ENCODE measurements at places on chromosomes 2 and 18.

GRCh38 chr2:49754381-49754780 is 600.1 kb upstream of the FSHR start:
- DNase-seq: no peak

- no peak for DNase-seq
Measured at GRCh38 chr2:100470898-100471514, 724 bp downstream of the NMS start.

DNA sequence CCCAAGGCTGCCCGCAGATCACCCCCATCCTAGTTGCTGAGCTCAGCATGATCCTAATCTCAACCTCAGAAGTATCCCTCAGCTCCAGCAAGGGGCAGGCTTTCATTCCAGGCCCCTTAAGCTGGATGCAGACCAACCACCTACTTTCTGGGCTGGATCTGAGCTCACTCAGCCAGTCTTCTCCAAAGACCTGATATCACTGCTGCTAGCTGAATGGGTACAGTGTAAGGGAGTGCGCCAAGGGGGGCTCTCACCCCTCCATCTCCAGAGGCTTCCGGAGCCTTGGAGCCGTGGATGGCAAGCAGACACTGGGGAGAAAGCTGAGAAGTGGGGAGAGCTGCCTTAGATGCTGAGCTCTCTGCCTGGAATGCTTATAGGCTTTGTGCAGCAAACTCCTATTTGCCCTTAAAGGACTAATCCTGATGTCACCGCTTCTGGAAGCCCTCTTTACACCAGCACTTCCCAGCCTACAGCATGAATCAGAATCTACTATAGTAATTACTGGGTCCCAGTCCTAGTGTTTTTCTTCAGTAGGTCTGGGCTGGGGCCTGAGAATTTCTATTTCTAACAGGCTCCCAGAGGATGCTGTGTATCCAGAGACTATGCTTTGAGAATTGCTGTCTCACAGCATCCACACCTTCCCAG is 31.0 kb downstream of the GYPC start:
- no peak for DNase-seq

GRCh38 chr2:29110916-29111535 is 4.2 kb upstream of the CLIP4 start:
- no peak for DNase-seq

DNA sequence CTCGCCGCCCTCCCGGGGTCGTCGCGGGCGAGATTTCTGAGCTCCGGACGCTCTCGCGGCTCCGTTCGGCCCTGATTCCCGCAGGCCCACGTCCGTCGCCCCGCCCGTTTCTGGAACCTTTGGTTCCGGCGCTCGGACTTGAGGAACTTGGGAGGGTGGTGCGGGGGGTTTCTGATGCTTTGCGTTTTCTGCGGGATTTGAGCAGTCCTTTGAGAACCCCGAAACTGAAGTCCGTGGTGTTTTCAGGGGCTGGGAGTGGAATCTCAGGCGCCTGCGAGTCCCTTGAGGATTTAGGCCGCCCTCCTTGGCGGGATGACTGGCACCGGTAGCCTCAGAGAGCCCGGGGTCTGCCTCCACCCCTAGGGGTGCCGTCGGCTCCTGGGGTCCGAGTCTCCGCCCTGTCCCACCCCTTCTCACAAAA is 336 bp downstream of the THNSL2 start:
- no peak for DNase-seq

GRCh38 chr2:240400371-240401161 is 34.9 kb upstream of the GPC1 start:
- DNase-seq: no peak

GRCh38 chr2:45233301-45233700 is 224.0 kb upstream of the SIX2 start:
- no peak for DNase-seq

GRCh38 chr2:64987956-64988419 is 1.2 kb upstream of the SLC1A4 start:
- DNase-seq: no peak

GRCh38 chr2:1394709-1395408 is 18.4 kb upstream of the TPO start:
- no peak for DNase-seq

DNA sequence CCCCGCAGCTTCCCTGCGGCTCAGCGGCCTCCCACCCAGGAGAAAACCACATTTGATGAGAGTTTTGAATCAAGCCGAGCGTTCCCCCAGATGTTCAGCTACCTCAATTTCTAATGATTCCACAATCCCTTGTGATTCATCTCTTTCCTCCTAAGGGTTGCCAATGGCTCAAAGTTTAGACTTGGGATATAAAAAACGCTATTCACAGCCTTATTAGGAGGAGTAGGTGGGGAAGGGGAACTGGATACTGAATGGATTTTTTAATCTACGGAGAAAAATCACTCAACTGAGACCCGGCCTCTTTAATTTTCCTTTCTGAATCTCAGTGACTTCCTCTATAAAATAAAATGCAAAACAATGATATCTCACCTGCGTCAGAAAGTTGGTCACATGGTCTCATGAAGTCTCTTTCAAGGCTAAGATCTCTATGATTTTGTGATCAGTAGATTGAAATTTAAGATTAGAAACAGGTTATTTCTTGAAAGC is 192.6 kb upstream of the TCF4 start:
- no peak for DNase-seq

- DNase-seq: no peak
Measured at GRCh38 chr2:179987916-179988315, 19.2 kb downstream of the CWC22 start.

DNA sequence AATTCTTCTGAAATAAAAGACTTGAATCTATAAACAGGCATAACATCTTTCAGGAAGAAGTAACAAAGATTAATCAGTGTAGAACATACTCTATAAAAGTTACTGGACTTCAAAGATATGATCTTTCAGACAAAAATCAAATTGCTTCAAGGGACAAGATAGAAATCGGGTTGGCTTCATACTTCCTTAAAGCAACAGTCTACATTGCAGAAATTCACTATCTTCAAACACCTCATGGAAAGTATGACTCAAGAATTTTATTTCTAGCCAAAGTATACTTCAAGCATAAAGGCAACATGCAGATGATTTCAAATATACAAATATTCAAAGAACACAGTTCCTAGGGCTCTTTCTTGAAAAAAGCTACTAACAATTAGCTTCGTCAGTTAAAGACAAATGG is 240.7 kb downstream of the SRBD1 start:
- no peak for DNase-seq

GRCh38 chr18:71784777-71785176 is 759.4 kb downstream of the CBLN2 start:
- no peak for DNase-seq

GRCh38 chr2:161415987-161416707 is at the start of gene TBR1:
Gene TBR1, plus strand, starts transcription at chr2:161416297. Its CDS starts 114 bp downstream, at chr2:161416411.
- no peak for DNase-seq

- no peak for DNase-seq
Measured at GRCh38 chr18:27668158-27668557, 483.1 kb upstream of the CHST9 start.

GRCh38 chr2:111642586-111643327 is 241.2 kb downstream of the ANAPC1 start:
- no peak for DNase-seq

DNA sequence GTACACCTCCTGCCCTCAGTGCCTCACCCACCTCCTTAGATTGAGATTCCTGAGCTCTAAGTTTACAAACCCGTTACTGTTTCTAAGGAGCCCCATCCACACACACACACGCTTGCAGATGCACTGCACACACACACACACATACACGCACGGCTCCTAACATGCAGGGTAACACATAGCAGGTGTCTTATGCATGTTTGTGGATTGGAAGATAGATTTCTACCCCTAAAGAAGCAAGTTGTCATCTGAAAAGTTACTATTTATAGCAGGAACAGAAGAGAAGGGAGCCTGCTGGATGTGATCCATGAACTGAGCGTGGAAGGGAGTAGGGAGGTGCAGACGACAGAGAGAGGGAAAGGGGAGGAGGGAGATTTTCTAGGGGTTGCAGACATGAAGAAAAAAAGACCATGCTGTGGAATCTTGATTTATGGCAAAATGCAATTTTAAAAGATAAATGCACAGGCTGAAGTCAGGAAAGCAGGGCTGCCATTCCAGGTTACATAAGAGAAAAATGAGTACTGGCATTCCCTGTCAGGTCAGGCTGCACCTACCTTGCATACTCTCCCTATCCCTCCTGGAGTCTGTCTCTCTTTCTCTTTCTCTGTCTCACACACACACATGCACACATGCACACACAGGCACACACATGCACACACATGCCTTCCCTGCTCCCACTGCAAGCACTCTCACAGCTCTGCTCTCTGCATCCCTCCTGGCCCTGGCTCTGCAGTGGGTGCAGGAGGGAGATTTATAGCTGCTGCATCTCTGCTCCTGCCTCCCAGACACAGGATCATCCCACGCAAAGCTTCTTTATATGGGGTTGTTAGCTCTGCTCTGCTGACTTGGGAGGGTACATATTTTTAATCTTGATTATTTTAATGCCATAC is 192.6 kb upstream of the MYT1L start:
- DNase-seq: no peak

- DNase-seq: no peak
Measured at GRCh38 chr2:64952096-64952495, 37.1 kb upstream of the SLC1A4 start.

DNA sequence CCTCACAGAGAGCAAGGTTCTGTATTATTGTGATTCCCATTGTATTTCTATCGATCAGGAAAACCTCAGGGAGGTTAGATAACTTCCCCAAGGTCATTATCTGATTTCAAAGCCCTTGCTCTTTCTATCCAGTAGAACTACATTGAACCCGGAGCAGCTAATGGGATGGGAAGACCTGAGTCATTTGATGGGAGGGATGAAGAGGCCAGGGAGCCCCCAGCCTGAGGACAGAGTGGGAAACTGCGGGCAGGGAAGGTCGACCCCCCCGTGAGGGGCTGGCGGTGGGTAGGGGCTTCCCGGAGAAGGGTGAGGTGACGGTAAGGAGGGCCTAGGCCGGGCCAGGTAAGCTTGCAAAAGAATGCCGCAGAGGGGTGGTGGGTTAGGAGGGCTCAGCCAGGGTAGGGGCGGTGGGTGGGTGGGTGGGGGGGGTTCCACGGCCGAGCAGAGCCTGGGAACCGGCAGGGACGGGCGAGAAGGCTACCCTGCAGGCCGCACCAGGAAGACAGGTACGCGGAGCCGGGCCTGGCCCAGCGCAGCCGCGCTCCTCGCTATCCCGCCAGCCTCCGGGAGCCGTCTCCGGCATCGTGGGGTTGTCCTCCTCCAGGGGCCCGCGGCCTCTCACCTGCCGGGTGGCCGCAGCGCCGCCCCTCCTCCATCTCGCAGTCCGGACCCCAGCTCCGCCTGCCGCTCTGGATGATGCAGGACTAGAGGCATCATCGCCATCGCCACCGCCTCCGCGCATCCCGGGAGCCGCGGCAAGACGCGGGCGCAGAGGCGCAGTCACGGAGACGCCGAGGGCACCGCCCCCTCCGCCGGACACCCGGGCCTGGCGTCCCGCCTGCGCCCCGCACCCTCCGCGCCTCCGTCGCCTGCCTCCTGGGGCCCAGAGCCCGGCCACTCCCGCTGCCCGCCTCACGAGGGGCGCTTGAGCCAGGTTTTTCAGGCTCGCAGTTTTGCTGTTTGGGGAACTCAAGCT is at the start of gene GPR75:
TSS of gene GPR75 (minus strand) at position 762 of the 976 bp plus-strand sequence. CDS start 5,211 bp downstream, outside the sequence.
- DNase-seq: no peak

DNA sequence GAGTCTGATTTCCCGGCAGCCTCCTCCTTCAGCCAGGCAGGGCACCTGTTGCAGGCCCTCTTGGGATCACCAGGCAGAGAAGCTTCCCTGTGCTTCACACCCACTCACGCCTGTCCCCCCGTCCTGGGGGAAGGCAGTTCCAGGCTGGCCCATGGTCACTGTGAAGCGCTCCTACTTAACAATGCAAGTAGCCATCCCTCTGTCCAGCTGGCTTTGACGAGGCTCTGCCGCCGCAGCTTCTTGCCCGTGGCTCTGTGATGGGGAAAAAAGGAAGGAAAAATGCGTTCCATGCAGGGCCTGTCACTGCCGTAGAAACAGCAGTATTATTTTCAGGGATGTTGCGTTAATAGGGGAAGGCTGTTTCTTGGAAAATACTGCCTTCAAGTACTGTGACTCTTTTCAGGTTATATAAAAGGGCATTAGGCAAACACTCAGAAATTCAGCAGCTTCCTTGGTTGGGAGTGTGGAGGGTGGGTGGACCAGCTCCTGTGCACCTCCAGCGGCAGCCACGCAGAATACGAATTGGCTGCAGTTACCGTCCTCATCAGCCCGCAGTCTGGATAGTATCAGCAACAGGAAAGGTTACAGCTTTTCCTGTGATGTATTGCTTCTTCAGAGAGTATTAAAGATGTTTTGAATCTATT is 232.3 kb downstream of the KLHL29 start:
- no peak for DNase-seq

DNA sequence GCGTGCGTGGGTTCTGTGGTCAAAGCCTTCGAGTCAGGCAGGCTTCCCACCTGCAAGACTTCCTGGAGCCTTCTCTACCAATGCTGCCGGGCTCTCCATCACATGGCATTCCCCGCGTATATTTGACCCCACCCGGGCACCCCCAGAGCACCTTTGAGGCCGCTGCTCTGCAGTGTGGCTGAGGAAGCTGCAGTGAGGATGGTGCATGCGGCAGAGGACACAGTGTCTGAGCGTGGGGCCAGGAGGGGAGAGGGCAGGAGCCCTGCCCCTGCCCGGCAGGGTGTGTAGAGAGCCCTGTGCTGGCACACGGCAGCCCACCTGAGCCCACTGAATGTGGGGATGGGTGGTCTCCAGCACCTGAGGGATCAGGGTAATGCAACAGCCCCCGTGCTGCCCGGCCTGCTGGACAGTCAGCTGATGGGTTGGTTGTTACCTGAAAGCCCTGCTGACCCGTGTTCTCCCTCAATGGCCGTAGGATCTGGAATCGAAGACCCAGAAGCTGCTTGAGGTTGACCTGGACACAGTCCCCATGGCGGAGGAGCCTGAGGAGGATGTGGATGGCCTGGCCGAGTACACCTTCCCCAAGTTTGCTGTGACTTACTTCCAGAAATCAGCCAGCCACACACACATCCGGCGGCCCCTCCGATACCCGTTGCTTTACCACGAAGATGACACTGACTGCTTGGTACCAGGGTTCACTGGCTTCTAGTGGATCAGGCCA is 36.8 kb upstream of the GPR17 start:
- no peak for DNase-seq

- DNase-seq: no peak
Measured at GRCh38 chr2:147689220-147689909, 155.5 kb upstream of the ACVR2A start.

DNA sequence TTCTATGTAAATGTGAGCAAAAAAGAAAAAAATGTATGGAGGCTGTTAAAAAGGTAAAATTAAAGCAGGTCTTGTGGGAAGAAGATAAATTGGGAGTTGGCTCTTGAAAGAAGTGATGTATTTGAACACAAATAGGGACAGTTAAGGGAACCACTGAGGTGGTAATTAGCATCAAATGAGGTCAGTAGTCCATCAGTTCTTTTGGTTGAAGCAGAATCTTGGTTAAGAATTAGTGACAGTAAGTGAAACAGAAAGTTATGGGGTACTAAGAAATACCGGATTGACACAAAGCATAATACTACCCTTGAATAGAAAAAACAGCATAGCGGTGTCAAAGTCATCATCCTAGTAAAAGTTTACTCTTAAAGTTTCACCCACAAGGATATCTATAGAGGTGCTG is 352.6 kb upstream of the VRK2 start:
- DNase-seq: no peak

GRCh38 chr18:28176948-28177827 is at the start of gene CDH2:
Gene CDH2, minus strand, starts transcription at chr18:28177130. Its CDS starts 108 bp downstream, at chr18:28177022.
- DNase-seq: peak; percentile 30
